Inflammatory macrophage (primary cell): ENCODE measurements at places on chromosomes 3 and 15.

- no peak for DNase-seq
Observed at GRCh38 chr3:13776253-13777050, 103.4 kb downstream of the WNT7A start.

DNA sequence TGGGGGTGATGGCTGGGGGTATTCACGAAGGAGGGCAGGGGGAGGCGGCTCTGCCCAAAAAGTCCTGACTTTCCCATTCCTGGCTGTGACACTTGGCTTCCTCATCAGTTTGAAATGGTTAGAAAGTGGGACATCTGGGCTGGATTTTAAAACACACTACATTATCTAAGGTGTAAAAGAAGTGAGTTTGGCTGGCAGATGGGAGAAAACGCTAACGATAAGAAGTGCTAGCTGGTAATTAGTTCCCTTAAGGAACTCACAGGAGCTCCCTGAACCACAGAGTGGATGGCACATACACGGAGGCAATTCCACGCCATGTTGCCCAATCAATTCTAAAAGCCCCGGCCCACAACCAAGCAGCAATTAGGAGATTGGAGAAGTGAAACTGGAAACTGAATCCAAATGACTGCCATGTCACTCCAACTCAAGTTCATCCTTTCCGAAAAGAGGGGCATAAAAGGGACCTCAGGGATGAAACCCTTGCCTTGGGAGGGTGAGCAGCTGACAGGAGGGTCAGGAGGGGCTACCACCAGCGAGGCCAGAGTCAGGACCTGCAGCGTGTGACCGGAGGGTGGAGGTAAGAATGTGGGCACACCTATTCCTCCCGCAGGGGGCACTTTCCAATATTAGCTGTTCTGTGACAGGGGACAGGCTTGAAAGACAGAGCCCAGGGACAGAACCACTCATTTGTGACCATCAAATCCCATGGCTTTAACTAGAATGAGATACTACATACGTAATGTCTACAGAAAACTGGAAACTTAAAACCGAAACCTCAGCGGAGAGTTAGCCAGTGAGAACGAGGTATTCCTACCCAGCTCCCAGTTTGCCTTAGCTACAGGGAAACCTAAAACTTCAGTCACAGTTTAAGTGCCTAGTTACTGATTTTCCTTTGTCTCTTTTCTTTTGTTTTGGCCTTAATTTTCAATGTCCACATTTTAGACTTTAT, 95.3 kb upstream of the OXTR start:
- DNase-seq = peak; percentile 86

GRCh38 chr15:41336549-41336948, 3.9 kb downstream of the NUSAP1 start:
- DNase-seq = no peak

- peak; percentile 14 for DNase-seq
Observed at GRCh38 chr15:65275104-65275727, 11.5 kb downstream of the PARP16 start.

GRCh38 chr3:71549951-71550350, 33.6 kb downstream of the FOXP1 start:
- no peak for DNase-seq

DNA sequence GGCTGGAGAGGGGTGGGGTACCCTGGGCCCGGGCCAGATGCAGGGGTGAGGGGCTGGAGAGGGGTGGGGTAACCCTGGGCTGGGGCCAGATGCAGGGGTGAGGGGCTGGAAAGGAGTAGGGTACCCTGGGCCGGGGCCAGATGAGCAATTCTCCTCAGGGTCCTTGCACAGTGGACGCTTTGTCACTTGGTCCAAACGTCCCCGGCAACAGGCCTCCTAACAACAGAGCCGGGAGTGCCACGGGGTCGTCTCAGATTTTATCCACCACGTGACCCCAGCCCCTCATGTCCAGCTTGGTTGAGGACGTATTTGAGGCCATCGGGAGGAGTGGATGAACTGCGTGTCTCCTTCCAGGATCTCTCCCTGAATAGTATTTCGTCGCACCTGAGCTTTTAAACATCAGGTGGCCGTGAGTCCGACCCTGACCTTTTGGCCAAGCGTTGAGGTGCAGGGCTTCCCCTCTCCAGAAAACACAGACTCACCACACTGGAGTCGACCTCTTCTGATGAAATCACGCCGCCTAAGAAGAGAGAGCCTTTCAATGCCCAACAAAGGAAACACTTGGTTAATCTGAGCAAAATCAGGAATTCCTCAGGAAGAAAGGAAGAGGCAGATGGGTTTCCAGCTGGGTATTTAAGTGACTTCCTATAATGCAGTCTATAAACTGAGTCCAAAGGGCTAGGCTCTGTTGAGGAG, 12.8 kb upstream of the LRRC15 start:
- no peak for DNase-seq

- no peak for DNase-seq
Observed at GRCh38 chr3:119783255-119783654, 1.4 kb downstream of the NR1I2 start.

GRCh38 chr15:43242616-43243015, 21.8 kb upstream of the EPB42 start:
- no peak for DNase-seq

DNA sequence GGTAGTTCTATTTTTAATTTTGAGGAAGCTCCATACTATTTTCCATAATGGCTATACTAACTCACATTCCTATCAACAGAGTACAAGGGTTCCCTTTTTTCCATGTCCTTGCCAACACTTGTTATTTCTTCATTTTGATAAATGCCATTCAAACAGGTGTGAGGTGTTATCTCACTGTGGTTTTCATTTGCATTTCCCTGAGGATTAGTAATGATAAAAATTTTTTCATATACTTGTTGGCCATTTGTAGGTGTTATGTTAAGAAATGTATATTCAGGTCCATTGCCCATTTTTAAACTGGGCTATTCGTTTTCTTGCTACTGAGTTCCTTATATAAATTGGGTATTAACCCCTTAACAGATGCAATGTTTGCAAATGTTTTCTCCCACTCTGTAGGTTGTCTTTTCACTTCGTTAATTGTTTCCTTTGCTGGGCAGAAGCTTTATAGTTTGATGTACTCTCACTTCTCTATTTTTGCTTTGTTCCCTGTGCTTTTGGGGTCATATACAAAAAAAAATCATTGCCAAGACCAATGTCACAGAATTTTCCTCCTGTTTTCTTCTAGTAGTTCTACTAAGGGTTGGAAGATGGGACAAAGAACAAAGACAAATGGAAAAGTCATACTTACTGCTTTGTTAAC, 11.0 kb upstream of the VPS39 start:
- DNase-seq = peak; percentile 13

DNA sequence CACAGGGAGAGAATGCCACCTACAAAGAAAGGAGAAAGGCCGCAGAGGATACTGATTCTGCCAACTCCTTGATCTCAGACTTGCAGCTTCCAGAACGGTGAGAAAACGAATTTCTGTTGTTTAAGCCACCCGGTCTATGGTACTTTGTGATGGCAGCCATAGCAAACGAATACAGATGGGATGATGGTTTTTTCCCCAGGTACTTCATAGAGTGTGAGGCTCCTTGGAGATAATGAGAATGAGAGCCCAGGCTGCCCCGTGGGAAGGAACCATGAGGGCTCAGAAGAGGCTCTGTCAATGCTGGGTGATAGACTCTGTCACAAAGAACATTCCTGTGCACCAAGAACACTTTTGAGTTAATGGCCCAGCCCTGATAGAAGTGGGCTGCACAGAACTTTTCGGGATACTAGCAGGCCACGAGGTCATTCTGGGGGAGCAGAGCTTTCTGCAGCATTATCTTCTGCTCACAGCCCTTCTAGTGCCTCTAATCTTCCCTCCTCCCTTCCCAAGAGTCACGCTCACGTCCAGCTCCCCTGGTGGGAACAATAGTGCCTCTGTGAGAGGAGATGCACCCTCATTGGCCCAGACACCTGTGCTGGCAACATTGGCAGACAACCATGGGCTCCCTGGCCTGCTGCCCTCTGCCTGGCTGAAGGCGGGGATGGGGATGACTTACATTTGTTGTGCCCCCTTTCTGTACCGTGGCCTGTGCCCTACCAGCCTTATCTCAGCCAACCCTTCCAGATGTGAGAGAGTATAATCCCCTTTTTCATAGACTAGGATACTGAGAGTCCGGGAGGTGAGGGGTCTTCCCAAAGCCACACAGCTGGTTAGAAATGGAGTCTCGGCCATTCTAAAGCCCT, 5.2 kb upstream of the RLBP1 start:
- no peak for DNase-seq

DNA sequence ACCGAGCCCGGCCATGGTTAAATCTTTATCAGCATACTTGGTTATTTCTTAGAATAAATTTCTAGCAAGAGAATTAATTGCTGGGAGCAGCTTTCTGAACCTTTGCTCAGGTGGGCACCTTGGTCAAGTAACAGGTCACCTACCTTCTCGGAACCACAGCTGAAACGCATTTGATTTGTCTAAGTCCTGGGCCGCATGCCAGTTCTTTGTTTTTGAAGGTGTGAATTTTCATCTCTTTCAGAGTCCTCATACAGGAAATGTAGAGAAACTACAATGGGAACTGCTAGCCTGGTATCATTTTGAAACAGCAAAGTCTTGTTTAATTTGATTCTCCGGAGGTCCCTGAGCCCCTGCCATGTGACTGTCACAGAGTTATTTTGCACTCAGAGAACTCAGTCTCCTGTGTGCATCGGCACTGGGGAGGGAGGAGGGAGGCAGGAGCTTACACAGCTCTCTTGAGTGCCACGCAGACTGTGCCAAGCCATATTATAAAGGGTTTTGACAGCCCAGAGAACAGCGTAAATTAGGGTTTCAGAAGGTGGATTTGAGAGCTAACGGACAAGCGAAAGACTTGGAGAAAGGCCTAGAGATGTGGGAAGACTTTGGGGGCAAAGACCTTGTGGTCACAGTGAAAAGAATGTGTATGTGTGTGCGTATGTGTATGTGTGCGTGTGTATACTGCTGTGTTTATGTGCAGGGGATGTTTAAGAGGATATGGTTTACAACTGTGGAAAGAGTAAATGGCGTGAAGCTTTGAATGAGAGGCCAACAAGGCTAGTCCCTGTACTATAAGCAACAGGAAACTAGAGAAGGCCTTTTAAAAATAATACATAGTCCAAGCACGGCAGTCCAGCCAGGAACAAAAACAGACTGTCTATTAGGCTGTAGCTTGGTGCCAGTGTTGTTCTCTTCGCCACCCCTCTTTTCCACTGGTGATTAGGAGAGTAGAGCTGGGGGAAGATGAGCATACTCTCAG, 61.8 kb upstream of the ATP13A3 start:
- DNase-seq = no peak

DNA sequence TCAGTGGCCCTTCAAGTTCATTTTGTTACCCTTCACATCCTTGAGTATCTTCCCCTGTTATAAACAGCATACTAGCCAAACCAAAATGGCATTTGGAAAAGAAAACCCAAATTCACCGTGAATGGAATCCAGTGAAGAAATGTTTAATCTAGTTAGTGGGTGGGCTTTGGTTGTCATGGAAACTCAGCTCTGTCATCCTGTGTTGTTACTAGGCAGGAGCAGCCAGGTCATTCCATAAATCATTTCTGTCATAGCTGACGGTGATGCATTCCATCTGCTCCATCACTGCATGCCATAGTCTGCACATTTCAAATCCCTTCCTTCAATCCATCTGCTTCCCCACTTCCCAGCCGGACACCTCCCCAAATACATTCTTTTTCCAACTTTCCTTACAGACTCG, 140.4 kb upstream of the CGNL1 start:
- DNase-seq = no peak
